Activated CD4-positive, alpha-beta T cell treated with anti-CD3 and anti-CD28 coated beads, Interleukin-2, amount 50 U/mL, for 4 hours (primary cell): ENCODE measurements at places on chromosomes 12 and 14.

DNA sequence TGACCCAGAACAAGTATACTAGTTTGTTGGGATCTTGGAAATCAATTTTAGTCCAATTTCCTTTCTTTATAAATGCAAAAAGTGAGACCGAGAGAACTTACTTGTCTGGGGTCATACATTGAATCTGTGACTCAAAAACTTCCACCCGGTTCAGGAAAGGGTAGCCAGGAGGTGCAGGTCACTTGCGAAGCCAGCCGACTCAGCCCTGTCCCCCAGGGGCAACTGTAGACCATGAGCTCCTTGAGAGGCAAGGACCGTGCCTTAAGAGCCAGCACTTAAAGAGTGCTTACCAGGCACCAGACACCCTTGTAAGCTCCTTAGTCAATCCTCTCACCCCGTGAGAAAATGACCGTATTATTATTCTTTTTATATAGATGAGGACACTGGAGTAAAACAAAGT is 505 bp upstream of the BCDIN3D start:
- DNase-seq: no peak

- DNase-seq: no peak
These were observed 23.1 kb downstream of the LLPH start for GRCh38 chr12:66107451-66107915.

GRCh38 chr14:49820176-49820575 is 32.4 kb downstream of the NEMF start:
- no peak for DNase-seq

- DNase-seq: no peak
These were observed 178.0 kb downstream of the GRIP1 start for GRCh38 chr12:66500841-66501240.

- no peak for DNase-seq
These were observed 11.1 kb upstream of the INF2 start for GRCh38 chr14:104678346-104678745.

GRCh38 chr12:25236190-25236589 is 14.5 kb downstream of the KRAS start:
- no peak for DNase-seq

- DNase-seq: no peak
These were observed 27.7 kb upstream of the HIGD1C start for GRCh38 chr12:50924439-50925341.

DNA sequence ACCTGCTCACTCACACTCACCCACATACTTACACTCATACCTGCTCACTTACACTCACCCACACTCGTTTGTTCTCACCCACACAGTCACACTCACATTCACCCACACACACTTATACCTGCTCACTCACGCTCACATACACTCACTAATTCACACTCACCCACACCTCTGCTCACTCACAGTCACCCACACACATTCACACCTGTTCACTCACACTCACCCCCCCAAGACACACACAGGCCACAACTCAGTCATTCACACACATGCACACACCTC is 436.2 kb downstream of the BCL11B start:
- DNase-seq: no peak

DNA sequence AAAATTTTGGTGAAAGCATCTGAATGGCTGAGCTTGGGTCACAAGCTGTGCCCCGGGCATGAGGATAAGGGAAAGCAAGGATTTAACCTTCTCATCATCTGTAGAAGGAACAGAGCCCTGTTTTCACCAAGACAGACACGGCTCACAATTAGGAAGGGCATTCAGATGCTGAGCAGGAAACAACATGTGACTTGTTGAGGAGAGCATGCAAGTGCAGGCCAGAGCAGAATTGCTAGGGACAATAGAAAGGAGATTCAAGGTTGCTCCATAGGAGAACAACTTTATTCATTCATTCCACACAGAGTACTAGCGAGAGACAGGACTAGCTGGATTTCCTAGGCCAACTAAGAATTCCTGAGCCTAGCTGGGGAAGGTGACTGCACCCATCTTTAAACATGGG is 14.6 kb upstream of the RILPL1 start:
- DNase-seq: no peak

DNA sequence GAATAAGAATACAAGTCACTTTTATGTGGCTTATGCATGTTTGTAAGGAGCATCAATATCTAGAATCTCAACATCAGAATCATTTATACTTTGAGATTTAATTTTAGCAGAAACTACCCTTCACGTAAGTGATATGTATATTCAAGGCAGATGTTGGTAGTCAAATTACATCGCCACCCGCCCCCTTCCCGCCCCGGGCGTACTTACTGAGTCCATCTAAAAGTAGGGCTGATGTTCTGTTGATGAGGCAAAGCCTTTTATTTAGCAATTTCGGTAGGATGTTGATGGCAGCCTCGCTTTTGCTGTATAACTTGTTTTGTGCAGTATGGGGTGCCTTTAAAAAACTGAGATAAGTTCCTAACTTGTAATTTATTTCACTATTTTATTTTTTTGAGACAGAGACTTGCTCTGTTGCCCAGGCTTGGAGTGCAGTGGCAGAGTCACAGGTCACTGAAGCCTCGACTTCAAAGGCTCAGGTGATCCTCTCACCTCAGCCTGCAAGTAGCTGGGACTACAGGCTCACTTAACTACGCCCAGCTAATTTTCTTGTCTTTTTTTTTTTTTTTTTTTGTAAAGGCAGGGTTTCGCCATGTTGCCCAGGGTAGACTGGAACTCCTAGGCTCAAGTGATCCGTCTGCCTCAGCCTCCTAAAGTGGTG is 30.8 kb downstream of the KTN1 start:
- no peak for DNase-seq

- no peak for DNase-seq
These were observed 378.0 kb upstream of the DDHD1 start for GRCh38 chr14:53531156-53531555.

GRCh38 chr14:37142835-37143401 is 29.5 kb downstream of the SLC25A21 start:
- DNase-seq: no peak

GRCh38 chr14:33563191-33563900 is 387.5 kb downstream of the EGLN3 start:
- DNase-seq: no peak
